ENCODE measurements at places on chromosomes 3 and 15.

- no peak for DNase-seq
Observed at GRCh38 chr3:187567661-187568121, 102.5 kb downstream of the SST start.

DNA sequence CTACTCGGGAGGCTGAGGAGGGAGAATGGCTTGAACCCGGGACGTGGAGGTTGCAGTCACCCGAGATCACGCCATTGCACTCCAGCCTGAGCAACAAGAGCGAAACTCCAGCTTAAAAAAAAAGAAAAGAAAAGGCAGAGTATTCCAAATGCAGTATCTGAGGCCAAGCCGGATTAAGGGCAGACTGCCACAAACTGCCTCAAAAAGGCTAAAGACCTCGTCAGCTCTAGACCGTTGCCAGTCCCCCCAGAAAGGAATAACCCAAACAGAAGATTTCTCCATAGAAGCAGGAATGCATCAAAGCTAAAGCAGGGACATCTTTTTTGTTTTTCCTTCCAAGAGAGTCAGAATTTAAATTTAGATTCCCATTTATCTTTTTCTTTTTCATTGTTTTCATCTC lies 72.9 kb downstream of the TM4SF4 start:
- DNase-seq, result no peak

DNA sequence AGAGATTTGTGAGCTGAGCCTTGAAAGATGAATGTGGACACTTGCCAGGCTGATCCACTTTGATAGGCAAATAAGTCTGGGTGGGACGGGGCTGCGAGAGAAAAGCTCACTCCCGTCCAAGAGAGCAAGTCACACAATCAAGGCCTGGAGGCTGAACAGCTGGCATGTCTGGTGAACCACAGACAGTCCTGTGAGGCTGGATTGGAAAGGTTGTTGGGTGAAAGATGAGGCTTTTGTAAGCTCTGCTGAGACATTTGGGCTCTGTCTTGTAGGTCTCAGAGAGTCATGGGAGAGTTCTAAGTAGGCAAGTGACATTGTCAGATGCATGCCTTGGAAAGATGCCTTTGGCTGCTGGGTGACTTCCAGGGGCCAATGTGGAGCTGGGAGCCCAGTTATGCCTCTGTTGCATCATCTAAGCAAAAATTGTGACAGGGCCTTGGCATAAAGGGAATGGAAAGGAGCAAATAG lies 38.5 kb downstream of the RPLP1 start:
- no peak for DNase-seq

DNA sequence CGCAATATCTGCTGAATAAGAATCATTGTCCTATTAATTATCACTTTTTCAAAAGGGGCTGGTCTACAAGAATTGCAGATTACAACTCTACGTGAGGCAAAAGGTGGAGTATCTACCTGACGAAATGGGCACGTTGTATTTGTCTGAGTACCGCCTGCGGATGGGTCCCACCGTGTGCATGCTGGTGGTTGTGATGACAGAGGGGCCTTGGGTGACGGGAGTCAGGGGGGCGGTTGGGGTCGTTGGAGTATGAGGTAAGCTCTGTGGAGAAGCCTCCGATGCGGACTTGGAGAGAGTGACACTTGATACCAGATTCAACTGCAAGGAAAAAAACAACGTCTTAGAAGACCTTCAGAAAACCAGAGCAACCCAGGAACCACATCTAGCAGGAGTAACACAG lies 605.8 kb downstream of the FOXP1 start:
- no peak for DNase-seq

DNA sequence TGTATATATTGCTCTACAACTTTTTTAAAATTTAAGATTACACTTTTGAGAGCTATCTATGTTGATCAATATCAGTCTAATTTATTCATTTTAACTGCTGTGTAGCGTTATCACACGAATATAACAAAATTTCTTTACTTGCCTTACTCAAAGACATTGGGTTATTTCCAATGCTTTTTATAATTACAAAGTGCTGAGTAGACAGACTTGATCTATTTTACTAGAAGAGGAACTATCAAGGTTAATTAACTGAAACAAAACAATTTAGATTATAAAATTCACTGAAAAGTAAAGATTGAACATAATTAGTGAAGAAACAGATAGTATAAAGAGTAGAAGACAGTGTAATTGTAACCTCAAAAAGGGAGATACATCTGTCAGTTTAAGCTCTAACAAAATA lies 105.5 kb downstream of the TGFBR2 start:
- DNase-seq, result no peak

DNA sequence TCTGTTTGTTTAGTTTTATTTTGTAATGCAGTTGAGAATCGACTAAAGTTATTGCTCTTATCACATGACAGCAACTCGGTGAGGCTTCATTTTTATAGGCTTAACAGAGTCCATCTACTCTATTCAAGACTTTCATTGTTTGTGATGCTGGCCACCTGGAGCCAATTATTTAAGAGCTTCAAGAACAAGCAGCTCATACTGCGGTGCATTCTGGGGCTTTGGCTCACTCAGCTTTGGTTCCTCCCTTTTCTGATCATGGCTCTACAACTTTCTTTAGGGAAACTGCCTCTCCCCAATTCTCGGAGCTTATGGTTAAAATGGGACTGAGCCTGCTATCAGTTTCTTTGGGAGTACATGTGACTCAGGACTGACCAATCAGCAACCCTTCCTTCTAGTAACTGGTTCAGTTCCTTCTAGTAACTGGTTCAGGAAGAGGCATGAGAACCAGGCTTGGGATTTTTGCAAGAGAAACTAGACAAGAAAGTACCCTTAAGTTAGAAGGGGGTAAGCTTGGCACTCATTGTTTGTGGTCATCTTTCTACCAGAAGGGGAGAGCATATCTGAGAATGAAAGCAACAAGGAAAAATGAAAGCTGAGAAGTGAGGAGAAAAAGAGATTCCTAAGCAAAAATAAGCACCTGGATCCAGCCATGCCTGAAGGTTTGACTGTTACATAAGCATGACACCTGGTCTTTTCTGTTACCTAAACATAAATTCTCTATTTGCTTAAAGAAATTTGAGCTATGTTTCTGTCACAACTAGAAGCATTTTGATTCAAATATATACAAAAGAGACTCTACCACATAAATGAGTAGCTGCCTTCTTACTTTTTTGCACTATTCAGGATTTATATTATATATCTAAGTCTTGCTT lies 24.1 kb upstream of the ARHGEF3 start:
- DNase-seq, result no peak

GRCh38 chr3:99934975-99935797 lies 117.5 kb downstream of the CMSS1 start:
- no peak for DNase-seq

GRCh38 chr3:191238321-191238817 lies 39.3 kb downstream of the OSTN start:
- no peak for DNase-seq

GRCh38 chr15:32121384-32121695 lies 91.0 kb downstream of the CHRNA7 start:
- DNase-seq, result no peak

- DNase-seq, result no peak
Observed at GRCh38 chr3:142934128-142934886, 29.2 kb downstream of the PAQR9 start.

DNA sequence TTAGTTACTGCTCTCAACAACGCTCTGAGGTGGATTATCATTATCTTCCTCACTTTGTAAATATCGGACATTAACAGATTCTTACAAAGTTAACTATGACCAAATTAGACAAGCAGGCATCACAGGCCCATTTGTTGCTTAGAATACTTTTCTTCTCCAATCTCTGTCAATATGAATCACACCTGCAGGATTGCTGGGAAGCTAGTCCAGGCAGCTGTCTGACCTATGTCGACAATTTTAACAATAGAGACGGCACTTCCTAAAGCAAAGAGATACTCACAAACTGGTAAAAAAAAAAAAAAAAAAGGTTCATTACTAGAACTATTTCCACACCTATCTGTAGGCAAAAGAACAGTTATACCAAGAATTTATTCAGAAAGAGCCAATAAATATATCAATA lies 85.3 kb downstream of the DPH6 start:
- DNase-seq, result no peak

- peak; percentile 72 for DNase-seq
Observed at GRCh38 chr15:31365655-31366127, 39.1 kb downstream of the KLF13 start.

DNA sequence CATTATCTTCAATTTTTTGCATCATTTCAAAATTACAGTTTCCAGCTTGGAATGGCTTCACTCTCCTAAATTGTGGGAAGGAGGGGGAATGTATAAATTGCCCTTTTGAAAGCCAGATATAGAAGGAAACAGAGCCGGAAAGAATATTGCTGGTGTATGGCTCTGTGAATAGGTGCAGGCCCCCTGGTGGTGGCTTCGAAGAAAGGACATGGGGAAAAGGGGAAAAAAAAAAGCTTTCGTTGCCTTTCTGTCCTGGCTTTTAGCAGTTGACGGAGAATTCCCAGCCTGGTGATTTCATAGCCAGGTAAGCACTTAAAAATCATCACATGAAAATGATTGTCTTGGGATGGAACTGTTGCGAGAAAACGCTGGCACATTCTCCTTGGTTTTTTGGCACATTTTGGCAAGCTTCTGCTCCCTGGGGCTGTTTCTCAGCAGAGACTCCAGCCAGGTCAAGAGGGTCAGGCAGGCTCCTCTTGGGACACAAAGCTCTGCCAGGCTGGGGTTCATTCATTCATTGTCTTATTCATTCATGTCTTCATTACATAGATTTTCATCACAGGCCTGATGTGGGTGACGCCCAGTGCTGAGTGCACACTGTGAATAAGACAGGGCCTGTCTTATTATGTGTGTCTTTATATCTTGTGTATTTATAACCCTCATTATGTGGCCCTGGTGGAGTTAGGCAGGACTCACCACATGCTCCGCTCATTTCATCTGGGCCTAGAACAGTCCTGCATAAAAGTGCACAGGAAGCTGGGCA lies 300.0 kb upstream of the TPM1 start:
- DNase-seq, result no peak

GRCh38 chr3:16559653-16560365 lies 45.4 kb downstream of the DAZL start:
- DNase-seq, result no peak

- no peak for DNase-seq
Observed at GRCh38 chr3:39262846-39263245, 17.0 kb downstream of the CX3CR1 start.

DNA sequence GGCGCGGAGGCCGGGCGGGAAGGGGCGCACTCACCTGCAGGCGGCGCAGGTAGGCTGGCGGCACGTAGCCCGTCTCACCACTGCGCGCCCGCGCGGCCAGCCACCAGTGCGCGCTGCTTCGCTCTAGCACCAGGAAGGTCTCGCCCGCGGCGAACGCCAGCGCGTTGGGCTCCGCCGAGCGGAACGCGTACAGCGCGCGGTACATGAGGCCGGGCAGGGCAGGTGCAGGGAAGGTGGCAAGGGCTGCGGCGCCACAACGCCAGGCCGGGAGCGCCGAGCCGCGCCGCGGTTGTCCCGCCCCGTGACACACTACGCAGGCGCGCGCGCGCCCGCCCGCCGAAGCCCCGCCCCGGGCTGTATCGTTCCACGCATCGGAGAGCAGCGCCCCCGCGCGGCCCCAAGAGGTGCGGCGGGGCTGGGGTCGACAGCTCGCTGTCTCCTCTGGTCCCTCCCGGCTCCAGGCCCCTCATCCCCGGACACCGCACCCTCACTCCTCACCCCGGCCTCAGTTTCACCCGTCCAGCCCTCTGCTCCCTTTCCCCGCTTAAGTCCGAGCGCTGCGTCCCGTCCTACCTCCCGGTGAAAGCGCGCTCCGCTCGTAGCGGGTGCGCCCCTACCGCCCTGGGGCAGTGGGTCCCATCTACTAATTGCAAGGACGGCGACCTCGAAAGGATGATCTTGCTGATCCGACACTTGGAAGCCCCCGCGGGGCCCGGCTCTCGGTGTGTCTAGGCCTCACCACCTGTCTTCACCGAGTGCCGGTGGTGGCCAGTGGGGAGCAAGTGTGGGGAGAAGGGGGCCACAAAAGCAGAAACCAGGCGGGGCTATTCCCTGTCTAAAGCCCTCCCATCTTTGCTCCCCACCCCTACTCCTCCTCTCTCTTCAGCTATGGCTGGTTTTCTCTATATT lies at the start of gene NCKIPSD:
Gene NCKIPSD, minus strand, starts transcription at position 313 of the 909 bp plus-strand sequence. Its CDS starts 108 bp downstream, at position 205.
- peak; percentile 84 for DNase-seq

GRCh38 chr3:133404920-133405319 lies 5.1 kb downstream of the BFSP2 start:
- no peak for DNase-seq

- no peak for DNase-seq
Observed at GRCh38 chr15:86259589-86259988, 179.9 kb downstream of the AGBL1 start.

DNA sequence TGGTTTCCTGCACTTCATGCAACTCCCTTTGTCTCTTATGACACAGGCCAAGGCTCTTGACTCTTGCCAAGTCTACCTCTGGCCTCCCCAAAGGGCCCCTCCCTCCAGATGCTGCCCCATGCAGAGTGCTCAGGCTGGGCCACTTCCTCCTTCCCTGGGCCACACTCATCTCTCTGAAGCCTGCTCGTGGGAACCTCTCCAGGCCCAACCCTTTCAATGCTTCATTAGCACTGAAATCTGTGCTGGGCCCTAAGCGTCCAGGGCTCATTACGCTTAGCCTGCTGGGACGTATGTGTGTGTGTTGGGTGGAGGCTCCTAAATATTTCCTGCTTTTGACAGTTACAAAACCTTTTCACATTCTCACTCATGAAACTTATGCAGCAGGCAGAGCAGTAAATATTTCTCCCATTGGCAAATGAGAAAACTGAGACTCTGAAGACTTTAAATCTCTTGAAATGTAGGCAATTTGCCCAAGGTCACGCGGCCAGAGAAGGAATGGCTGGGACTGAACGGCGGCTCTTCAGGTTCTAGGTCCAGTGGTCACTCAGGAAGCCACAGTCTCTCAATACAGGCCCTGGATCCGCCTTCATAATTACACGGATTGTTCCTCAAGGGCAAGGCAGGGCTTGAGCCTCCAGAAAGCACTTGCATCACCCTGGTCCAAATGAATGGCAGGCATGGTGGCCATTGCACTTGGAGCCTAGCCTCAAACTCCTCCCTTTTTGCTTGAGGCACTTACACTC lies 241.7 kb upstream of the HES1 start:
- no peak for DNase-seq

DNA sequence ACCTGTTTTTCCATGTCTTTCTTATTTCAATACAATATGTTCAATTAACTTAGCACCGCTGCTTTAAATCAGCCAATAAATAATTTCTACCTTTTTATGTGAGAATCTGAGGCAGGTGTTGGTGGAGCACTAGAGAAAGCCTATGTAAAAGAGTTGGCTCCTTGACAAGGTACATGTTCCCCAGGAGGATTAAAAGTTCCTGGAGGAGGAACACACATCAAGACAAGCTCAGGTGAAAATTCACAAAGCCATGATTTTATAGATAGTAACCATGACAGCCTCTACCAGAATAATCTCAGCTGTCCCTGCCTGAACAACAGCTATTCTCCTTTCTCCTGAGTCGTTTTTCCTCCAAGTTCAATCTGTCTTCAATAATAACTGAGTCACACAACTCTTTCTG lies 3.4 kb upstream of the ZBED2 start:
- DNase-seq, result no peak

GRCh38 chr3:167941234-167941995 lies 154.3 kb downstream of the GOLIM4 start:
- no peak for DNase-seq

- no peak for DNase-seq
Observed at GRCh38 chr3:8450618-8451017, 51.0 kb upstream of the LMCD1 start.

- DNase-seq, result no peak
Observed at GRCh38 chr15:75542386-75542797, 36.7 kb downstream of the PTPN9 start.

- no peak for DNase-seq
Observed at GRCh38 chr3:63167113-63167512, 111.0 kb upstream of the SYNPR start.
